ENCODE measurements at places on chromosomes 2 and 18.
A peak's percentile ranks its signal among the peaks of the same experiment; 100 is the strongest.

DNA sequence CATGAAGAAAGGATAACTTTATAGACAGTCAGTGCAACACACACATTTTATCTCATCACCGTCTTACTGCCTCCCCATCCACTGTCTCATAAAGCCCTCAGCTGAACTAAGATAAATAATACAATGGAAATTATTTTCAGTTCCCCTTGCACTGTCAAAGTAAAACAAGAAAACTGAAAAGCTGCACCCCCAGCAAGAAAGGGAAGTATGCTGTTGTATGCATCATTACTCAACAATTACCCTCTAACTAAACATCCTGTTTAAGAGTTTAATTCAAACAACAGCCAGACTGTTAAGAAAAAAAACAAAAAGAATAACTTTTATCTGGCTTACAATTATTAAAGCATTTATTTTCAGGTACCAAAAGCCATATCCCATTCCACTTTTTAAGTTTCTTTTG lies 25.0 kb downstream of the MPPE1 start:
- H3K4me3 ChIP-seq, result no peak overlapping the region
- peaks cover 27% of the 10 kb centered on the region for H3K36me3 ChIP-seq
- no peak overlapping the region for H3K27ac ChIP-seq
- no peaks in the 10 kb centered on the region for H3K27me3 ChIP-seq

DNA sequence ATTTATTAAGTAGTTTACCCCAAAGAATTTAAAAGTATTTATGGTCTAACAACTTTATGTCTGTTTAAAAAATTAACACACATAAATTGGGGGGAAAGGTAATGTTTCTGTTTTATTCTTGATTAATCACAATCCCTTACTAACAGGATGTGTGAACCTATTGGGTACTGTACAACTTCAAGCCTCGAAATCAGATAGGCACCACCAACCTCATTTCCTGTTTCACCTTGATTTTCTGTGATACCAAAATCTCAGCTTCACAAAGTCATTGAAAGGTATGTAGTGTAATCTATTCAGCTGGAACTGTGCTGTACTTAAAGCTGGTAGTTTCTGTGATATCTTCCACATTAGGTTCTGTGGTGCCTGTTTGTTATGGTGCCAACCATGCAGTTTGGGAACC lies 4.0 kb downstream of the RNMT start:
- H3K36me3 ChIP-seq, result peaks cover 13% of the 10 kb centered on the region
- no peak overlapping the region for H3K27ac ChIP-seq

- peaks cover 39% of the 10 kb centered on the region for H3K4me1 ChIP-seq
- no peaks in the 10 kb centered on the region for H3K27me3 ChIP-seq
- peak overlapping the region; percentile 70 for H3K27ac ChIP-seq
- DNase-seq, result no peak
- H3K36me3 ChIP-seq, result no peaks in the 10 kb centered on the region
Measured at GRCh38 chr2:164826293-164827243, 15.1 kb downstream of the COBLL1 start.

DNA sequence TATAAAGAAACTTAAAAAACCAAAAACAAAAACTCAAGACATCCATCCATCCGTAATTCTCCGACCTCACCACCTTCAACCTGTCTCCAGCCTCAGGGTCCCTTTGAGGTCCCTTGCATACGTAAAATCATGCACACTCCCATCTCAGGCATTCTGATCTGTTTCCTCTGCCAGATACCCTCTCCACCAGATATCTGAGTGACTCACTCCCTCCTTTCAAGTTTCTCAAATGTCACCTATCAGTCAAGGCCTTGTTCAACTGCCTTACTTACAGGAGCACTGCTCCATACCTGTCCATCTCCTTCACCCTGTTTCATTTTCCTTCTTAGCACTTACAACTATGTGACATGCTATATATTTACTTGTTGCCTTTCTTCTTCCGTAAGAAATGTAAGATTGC lies 369.3 kb downstream of the NBAS start:
- no peaks in the 10 kb centered on the region for H3K27me3 ChIP-seq
- peaks cover 12% of the 10 kb centered on the region for H3K36me3 ChIP-seq
- H3K4me1 ChIP-seq, result peaks cover 17% of the 10 kb centered on the region
- H3K4me3 ChIP-seq, result no peak overlapping the region

DNA sequence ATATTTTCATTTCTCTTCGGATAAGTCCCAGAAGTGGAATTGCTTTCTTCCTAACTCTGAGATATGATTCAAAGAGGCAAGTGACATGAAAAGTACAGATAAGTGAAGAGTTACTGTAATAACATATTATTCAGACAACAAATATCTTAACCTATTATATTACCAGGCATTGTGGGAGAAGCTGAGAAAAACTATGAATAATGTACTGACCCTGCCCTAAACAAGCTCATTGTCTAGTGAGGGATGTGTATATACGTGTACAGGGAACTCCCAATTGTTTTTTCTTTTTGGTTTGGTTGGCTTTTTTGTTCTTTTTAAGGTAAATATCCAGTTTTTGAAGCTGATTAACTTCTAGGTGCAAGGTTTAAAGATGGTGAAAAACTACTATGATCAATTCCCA lies 26.5 kb downstream of the NCKAP1 start:
- H3K27me3 ChIP-seq, result no peaks in the 10 kb centered on the region
- H3K36me3 ChIP-seq, result peaks cover 4% of the 10 kb centered on the region
- H3K4me1 ChIP-seq, result peaks cover 4% of the 10 kb centered on the region

- H3K4me1 ChIP-seq, result peaks cover 45% of the 10 kb centered on the region
- H3K36me3 ChIP-seq, result peaks cover 16% of the 10 kb centered on the region
- H3K4me3 ChIP-seq, result no peak overlapping the region
- H3K27me3 ChIP-seq, result no peaks in the 10 kb centered on the region
- H3K27ac ChIP-seq, result peak overlapping the region; percentile 80
Measured at GRCh38 chr18:47881752-47882455, 48.6 kb downstream of the SMAD2 start.

DNA sequence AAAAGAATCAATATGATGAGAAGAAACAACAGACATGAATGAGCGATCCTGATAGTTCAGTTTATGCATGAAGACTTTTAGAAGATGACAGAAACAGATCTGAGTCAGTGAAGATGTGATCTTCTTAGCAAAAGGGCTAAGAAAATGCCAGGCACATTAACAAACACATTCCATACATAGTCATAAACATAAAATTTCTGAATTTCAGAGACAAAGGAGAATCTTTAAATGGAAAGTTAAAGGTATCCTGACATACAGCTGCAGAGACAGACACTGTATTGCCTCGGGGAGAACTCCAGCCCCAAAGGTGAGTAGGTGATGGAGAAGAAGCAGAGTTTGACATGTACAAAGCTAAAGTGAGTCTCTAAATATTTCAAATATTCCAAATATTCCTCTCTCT lies 40.6 kb upstream of the FN1 start:
- H3K36me3 ChIP-seq, result no peaks in the 10 kb centered on the region
- DNase-seq, result no peak
- peak overlapping the region; percentile 54 for H3K27ac ChIP-seq
- peaks cover 12% of the 10 kb centered on the region for H3K4me1 ChIP-seq
- no peaks in the 10 kb centered on the region for H3K27me3 ChIP-seq

GRCh38 chr2:226702376-226702775 lies 97.2 kb downstream of the IRS1 start:
- no peaks in the 10 kb centered on the region for H3K27me3 ChIP-seq
- H3K27ac ChIP-seq, result no peak overlapping the region
- H3K4me1 ChIP-seq, result peaks cover 21% of the 10 kb centered on the region
- no peak for DNase-seq
- no peaks in the 10 kb centered on the region for H3K36me3 ChIP-seq

GRCh38 chr2:190755772-190756415 lies 107.0 kb downstream of the NAB1 start:
- DNase-seq, result no peak
- peaks cover 8% of the 10 kb centered on the region for H3K4me1 ChIP-seq
- H3K27me3 ChIP-seq, result no peaks in the 10 kb centered on the region
- H3K27ac ChIP-seq, result no peak overlapping the region
- H3K36me3 ChIP-seq, result no peaks in the 10 kb centered on the region

DNA sequence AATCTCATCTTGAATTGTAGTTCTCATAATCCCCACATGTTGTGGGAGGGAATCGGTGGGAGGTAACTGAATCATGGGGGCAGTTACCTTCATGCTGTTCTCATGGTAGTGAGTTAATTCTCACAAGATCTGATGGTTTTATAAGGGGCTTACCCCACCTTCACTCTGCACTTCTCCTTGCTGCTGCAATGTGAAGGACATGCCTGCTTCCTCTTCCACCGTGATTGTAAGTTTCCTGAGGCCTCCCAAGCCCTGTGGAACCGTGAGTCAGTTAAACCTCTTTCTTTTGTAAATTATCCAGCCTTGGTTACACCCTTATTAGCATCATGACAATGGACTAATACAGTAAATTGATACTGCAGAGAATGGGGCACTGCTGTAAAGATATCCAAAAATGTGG lies 57.9 kb downstream of the SCN7A start:
- peaks cover 7% of the 10 kb centered on the region for H3K27me3 ChIP-seq
- H3K4me1 ChIP-seq, result no peaks in the 10 kb centered on the region
- no peak overlapping the region for H3K27ac ChIP-seq
- no peak for DNase-seq
- H3K4me3 ChIP-seq, result no peak overlapping the region
- no peaks in the 10 kb centered on the region for H3K36me3 ChIP-seq

- H3K4me1 ChIP-seq, result peaks cover 20% of the 10 kb centered on the region
- DNase-seq, result no peak
- H3K36me3 ChIP-seq, result peaks cover 4% of the 10 kb centered on the region
- no peak overlapping the region for H3K27ac ChIP-seq
- H3K4me3 ChIP-seq, result no peak overlapping the region
Measured at GRCh38 chr2:135987441-135987840, 2.0 kb upstream of the DARS1 start.

GRCh38 chr2:188196343-188197008 lies 95.2 kb upstream of the GULP1 start:
- H3K27me3 ChIP-seq, result no peaks in the 10 kb centered on the region
- H3K36me3 ChIP-seq, result no peaks in the 10 kb centered on the region
- H3K4me3 ChIP-seq, result no peak overlapping the region
- no peak overlapping the region for H3K27ac ChIP-seq
- peaks cover 1% of the 10 kb centered on the region for H3K4me1 ChIP-seq
- no peak for DNase-seq

DNA sequence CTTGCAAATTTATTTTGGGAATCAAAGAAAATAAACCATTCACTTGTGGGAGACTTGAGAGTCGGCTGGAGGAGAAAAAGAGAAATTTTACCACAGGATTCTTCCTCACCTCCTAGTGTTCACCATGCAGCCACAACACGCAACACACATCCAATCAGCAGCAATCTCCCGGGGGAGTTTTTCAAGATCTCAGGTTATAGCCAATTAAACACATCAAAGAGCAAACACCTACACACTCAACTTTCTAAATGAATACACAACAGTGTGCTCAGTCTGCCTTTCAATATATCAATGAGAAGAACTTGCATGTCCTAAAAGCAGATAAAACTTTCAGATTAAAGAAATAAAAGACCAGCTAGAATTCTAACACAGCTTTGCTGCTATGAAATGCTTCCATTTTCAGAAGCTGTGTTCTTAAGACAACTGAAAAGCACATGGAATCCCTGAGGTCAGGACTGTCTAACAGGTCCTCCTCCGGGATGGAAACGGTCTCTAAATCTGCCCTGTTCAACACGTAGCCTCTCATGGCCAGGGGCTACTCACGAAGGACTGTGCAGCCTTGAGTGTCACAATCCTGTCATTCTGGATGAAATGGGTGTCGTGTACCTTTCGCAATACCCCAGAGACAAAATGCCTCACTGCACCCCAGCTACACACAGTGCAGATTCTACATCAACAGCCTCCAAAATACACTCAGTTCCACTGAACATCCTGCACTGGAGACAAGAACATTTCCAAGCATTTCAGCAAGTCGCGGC lies 84.2 kb downstream of the ZNF516 start:
- H3K27ac ChIP-seq, result peak overlapping the region; percentile 45
- peaks cover 23% of the 10 kb centered on the region for H3K4me1 ChIP-seq
- no peak for DNase-seq
- H3K27me3 ChIP-seq, result no peaks in the 10 kb centered on the region
- no peak overlapping the region for H3K4me3 ChIP-seq
- peaks cover 21% of the 10 kb centered on the region for H3K36me3 ChIP-seq

GRCh38 chr2:235570256-235570655 lies 76.4 kb downstream of the AGAP1 start:
- peaks cover 8% of the 10 kb centered on the region for H3K27me3 ChIP-seq
- H3K27ac ChIP-seq, result peak overlapping the region; percentile 90
- no peak overlapping the region for H3K4me3 ChIP-seq
- DNase-seq, result no peak
- peaks cover 18% of the 10 kb centered on the region for H3K4me1 ChIP-seq

Data from mesothelial cell of epicardium (in vitro differentiated cells).